Cardiac muscle cell (in vitro differentiated cells and primary cell): ENCODE measurements at places on chromosomes 12 and 14. TPM values are rescaled to one million over a fixed set of nuclear protein-coding genes. Genes with fewer than 3 reads are reported as not detected.

DNA sequence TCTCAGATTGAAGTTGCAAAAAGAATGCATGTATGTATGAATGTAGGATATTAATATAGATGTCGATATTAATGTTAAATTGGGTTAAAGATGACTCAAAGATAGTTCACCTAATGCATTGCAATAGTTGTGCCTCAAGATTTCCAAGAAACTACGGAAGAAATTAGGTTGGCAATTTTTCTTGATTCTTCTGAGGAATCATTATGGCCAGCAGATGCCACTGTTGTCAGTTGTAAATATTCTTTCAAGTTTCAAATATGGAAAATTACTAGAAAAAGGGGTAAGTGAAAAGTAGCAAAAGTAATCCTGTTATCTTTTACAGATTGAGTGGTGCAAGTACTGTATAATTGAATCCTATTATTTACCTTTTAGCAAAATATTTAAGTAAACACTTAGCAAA lies 202.1 kb downstream of the ADAMTS20 start:
- no peaks in the 10 kb centered on the region for H3K36me3 ChIP-seq
- H3K4me1 ChIP-seq: no peaks in the 10 kb centered on the region
- H3K27me3 ChIP-seq: no peaks in the 10 kb centered on the region

GRCh38 chr12:57243521-57244311 lies 7.3 kb downstream of the STAC3 start:
- peaks cover 48% of the 10 kb centered on the region for H3K27me3 ChIP-seq
- peak; percentile 84 for DNase-seq
- peak overlapping the region; percentile 25 for H3K4me3 ChIP-seq
- H3K4me1 ChIP-seq: peaks cover 10% of the 10 kb centered on the region

- peaks cover 84% of the 10 kb centered on the region for H3K36me3 ChIP-seq
- no peak overlapping the region for H3K27ac ChIP-seq
- no peaks in the 10 kb centered on the region for H3K27me3 ChIP-seq
- peak; percentile 18 for DNase-seq
- H3K4me3 ChIP-seq: no peak overlapping the region
- H3K4me1 ChIP-seq: no peaks in the 10 kb centered on the region
Observed at GRCh38 chr12:6584293-6584692, 16.2 kb upstream of the NOP2 start.

DNA sequence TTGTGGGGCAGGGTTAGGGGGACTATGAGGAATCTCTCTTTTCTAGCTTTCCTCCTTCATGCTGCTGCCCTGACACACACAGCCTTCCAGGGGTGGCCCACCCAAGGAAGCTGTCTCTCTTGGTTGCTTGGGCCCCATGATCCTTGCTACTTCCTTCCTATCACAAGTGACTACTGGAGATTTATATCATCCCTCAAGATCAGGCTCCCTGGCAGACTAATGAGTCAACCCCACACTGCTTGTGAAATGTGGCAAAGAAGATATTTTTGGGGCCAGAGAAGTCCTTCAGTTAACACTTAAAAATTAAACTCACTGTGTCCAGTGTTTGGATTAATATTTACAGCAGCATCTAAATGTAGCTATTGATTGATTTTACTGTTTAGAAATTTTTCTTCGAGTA lies 1.5 kb downstream of the OR4E1 start:
- no peak overlapping the region for H3K27ac ChIP-seq
- no peaks in the 10 kb centered on the region for H3K36me3 ChIP-seq
- no peaks in the 10 kb centered on the region for H3K27me3 ChIP-seq
- H3K4me3 ChIP-seq: no peak overlapping the region
- H3K4me1 ChIP-seq: no peaks in the 10 kb centered on the region

GRCh38 chr14:104253223-104253822 lies 114.9 kb downstream of the KIF26A start:
- no peak overlapping the region for H3K27ac ChIP-seq
- H3K4me1 ChIP-seq: no peaks in the 10 kb centered on the region
- H3K36me3 ChIP-seq: no peaks in the 10 kb centered on the region
- H3K4me3 ChIP-seq: no peak overlapping the region
- H3K27me3 ChIP-seq: no peaks in the 10 kb centered on the region
- no peak for DNase-seq

PKP2 gene
- total RNA-seq: 362 and 376 TPM in 2 replicates

PPP1R1A gene
- total RNA-seq: 138 and 154 TPM in 2 replicates

DNA sequence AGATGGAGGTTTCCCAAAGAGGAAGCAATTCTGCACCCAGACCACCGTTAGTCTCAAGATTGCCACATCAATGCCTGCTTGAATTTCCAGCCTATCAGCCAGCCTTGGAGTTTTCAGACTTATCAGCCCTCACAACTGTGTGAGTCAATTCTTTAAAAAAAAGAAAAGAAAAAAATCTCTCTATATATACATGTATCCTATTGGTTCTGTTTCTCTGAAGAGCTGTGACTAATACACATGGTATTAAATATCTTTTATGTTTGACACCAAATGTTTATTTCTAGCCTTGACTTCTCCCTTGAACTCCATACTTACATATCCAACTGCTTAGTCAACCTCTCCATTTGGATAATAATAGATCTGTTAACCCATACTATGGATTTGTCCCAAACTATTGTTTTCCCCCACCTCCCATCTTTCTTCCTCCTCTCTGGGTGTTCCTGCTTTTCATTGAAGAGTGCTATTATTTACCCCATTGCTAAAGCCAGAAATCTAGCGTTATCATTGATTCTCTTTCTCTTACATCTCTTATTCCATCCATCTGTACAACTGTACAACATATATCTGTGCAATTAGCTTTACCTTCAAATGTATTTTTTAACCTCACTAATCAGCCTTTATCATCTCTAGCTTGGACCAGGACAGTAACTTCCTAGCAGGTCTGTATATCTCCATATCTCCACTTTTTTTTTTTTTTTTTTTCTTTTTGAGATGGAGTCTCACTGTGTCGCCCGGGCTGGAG lies 22.7 kb upstream of the EID3 start:
- H3K27ac ChIP-seq: no peak overlapping the region
- no peak overlapping the region for H3K4me3 ChIP-seq
- H3K27me3 ChIP-seq: no peaks in the 10 kb centered on the region
- DNase-seq: no peak

DNA sequence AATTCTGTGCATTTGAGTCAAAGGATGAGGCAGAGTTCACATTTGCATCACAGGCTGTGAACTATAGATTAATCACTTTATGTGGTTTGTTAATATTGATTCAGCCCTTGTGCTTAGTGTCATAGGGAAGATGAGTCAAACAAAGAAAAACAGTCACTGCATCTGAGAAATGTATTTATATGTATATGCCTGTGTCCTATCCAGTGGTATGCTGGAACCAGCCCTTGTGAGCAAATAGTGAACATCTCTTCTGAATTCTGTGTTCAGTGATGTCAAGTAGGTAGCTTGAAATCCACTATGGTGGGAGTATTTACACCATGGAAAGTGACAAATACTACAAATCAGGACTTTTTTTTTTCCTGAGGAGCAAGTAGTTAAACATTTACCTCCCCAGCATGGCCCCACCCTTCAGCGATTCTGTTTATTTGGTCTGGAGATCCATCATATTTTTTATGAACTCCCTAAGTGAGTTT lies 128.5 kb downstream of the HMGA2 start:
- H3K27me3 ChIP-seq: no peaks in the 10 kb centered on the region
- H3K27ac ChIP-seq: no peak overlapping the region
- no peak for DNase-seq
- H3K4me1 ChIP-seq: peaks cover 5% of the 10 kb centered on the region
- H3K4me3 ChIP-seq: no peak overlapping the region
